Astrocyte (in vitro differentiated cells and primary cell): ENCODE measurements at places on chromosomes 2 and 18. TPM values are rescaled to one million over a fixed set of nuclear protein-coding genes. Genes with fewer than 3 reads are reported as not detected.
A peak's percentile ranks its signal among the peaks of the same experiment; 100 is the strongest.

The OSR1 gene
- 0.31 and 1.0 TPM in 2 replicates for total RNA-seq

GRCh38 chr2:38407111-38407682, 30.1 kb upstream of the ATL2 start:
- no peak for DNase-seq

- no peak for DNase-seq
Measured at GRCh38 chr2:39335930-39336329, 92.2 kb upstream of the CDKL4 start.

The SULT1C4 gene
- 1.1 and 1.8 TPM in 2 replicates for total RNA-seq

- DNase-seq: peak; percentile 28
Measured at GRCh38 chr2:27489118-27489497, 435 bp downstream of the IFT172 start.

GRCh38 chr18:36672437-36673344, 156.1 kb downstream of the TPGS2 start:
- DNase-seq: peak; percentile 49

The DNAH6 gene
- total RNA-seq: 0.20 and 0.24 TPM in 2 replicates

The NAT8 gene
- not detected in 2 replicates for total RNA-seq
